ENCODE measurements at places on chromosomes 4 and X.

- no peak for DNase-seq
These were observed 245.2 kb upstream of the CENPE start for GRCh38 chr4:103443324-103443723.

DNA sequence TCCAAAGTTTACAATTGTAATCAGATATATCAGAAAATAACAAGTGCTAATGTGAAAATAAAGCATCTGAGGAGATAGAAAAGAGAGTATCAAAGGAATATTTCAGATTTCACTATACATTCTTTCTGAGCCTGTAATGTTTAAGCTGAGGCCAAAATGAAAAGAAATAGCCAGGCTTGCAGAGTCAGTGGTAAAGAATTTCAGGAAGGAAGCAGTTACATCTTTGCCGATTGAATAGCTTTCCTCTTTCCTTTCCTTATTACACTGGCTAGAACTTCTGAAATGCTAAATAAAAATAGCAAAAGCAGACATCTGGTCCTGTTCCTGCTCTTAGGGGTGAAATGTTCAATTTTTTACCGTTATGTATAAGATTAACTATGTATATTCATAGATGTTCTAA lies 1441.6 kb upstream of the PCDH7 start:
- no peak for DNase-seq

DNA sequence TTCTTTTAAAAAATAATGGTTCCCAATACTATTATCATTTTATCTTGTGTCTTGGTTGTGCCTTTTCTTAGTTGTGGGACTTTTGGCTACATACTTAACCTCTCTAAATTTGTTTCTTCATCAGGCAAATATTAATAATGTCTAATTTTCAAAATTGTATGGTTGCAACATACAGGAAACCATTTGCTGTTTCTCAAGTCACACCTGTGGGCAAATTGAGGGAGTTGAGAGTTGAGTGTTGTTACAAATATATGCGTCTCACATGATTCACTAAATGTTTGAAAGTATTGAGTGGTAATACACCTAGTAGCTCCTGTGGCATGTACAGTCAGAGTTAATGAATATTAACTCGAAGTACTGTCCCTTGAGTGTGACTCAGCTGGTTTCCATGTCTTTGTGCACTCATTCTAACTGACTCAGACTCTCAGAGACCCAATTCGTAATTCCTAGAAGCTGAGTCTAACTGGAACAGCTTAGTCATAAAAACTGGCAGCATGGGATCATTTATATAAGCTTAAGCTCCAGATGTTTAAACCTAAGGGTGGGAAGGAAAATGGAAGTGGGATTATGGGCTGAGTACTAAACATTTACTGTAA lies 802.4 kb downstream of the TRIML1 start:
- DNase-seq: no peak

GRCh38 chrX:46599051-46599560 lies 25.5 kb downstream of the CHST7 start:
- DNase-seq: no peak

- DNase-seq: no peak
These were observed 36.1 kb downstream of the PHOX2B start for GRCh38 chr4:41712425-41712824.

- DNase-seq: no peak
These were observed 78.2 kb downstream of the GLRA2 start for GRCh38 chrX:14607446-14607985.

- DNase-seq: no peak
These were observed 308.6 kb downstream of the FAM47B start for GRCh38 chrX:35251226-35251625.

GRCh38 chr4:31741326-31741725 lies 1021.2 kb downstream of the PCDH7 start:
- no peak for DNase-seq

DNA sequence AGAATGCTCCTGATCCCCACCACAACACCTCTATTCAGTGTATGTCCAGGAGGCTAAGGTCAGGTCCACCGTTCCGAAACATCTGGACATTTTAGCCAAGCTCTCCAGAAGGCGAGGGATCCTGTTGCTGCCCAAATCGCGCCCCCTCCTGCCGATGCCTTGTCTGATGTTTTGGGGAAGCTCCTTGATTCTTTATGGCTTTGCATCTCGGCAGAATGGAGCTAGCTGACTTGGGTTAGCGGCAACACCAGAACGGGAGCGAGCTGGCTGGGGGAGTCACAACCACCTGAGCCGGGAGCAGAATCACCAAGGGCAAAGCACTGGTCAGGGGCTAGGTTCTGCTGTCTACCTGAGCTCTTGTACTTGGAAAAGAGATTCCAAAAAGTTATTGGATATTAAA lies 6.6 kb upstream of the POU3F4 start:
- DNase-seq: no peak

- DNase-seq: no peak
These were observed 36.3 kb downstream of the GPR143 start for GRCh38 chrX:9729171-9729885.

DNA sequence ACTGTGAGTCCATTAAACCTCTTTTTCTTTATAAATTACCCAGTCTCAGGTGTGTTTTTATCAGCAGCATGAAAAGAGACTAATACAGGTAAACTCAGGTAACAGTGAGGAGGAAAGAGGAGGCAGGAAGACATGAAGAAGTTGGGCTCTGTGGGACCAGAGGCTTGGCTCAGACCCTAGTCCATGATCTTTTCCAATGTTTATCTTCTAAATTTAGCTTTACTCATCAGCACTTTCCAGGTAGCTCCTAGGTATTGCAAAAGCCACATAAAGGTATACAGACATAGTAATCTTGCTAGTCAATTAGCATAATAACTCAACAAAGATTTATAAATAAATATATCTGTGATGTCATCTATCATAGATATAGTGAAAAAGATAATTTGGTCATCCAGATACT lies 11.2 kb upstream of the FRYL start:
- no peak for DNase-seq

- DNase-seq: no peak
These were observed 155.6 kb upstream of the PACRGL start for GRCh38 chr4:20544645-20545044.

DNA sequence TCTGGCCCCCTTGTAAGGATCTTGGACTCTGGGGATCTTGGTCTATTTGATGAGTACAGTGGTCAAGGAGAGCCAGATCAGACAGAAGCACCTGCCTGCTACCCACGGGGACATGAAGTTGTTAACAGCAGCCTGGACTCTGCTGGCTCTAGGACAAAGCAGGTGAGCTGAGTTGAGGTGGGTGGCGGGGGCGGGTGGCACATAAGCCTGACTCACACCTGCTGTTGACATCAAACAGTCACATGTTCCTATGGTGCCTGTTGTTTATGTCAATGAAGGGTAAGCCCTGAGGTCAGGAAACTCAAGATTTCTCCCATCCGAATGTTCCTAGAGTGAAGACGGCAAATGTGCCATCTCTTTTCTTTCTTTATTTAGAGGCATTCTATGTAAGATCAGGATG lies 50.1 kb upstream of the CLNK start:
- DNase-seq: no peak

DNA sequence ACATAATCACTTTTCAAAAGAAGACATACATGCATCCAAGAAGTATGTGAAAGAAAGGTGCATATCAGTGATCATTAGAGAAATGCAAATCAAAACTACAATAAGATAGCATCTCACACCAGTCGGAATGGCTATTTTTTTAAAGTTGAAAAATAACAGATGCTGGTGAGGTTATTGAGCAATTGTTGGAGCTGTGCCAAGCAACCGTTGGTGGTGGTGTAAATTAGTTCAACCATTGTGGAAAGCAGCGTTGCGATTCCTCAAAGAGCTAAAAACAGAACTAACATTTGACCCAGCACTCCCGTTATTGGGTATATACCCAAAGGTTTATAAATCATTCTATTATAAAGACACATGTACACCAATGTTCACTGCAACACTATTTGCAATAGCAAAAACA lies 14.2 kb downstream of the COX7B2 start:
- DNase-seq: no peak

- no peak for DNase-seq
These were observed 11.3 kb downstream of the MAGEA1 start for GRCh38 chrX:153190381-153190780.

- DNase-seq: no peak
These were observed 10.0 kb upstream of the S100G start for GRCh38 chrX:16639966-16640365.

DNA sequence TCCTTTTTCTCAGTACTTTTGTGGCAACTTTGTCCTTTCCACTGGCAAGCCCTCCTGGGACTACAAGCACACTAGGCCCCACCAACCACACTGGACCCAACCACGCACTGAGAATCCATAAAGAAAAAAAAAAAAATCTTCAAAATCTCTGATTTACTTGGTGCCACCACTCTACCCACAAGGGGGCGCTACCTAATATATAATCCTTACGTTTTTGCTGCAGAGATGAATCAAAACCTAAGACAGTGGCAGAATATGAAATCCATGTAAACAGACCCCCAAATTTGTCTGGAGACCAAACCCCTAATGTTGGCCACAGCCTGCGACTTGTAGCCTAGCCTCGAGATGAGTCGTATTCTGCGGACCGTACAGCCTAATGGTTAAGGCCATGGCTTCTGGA lies 63.5 kb upstream of the ARHGAP36 start:
- DNase-seq: no peak

- DNase-seq: no peak
These were observed 1387.2 kb downstream of the STIM2 start for GRCh38 chr4:28247805-28248204.

DNA sequence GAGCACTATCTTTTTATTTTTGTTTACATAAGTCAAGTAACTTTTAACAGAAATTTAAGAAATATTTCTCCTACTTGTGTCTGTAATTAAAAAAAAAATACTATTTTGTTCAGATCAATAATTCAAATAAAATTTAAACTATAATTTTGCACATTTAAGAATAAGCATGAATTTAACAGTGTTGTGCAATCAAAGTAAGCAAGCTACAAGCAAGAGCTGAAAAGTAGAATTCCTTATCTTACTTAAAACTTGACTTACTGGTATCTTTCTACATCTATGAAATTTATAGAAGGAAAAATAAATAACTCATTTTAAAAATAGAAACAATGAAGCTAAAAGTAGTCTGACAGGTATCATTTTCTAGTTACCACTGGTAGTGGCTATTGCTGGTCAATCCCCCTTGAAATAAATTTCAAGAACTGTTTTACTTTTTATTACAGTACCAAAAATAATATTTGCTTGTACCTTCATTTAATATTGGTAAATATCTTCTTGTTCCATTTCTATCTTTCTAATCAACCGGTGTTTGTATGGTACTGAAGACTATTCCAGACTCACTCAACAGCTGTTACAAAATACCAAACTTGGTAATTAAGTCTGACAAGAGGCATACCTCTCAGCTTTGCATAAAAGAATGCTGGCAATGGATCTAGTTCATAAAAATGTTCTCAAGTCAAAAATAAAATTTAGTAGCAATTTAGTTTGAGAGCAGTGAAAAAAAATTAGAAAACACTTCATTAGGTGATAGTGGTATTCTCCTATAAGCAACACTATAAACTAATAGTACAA lies 62.2 kb downstream of the NOCT start:
- no peak for DNase-seq

DNA sequence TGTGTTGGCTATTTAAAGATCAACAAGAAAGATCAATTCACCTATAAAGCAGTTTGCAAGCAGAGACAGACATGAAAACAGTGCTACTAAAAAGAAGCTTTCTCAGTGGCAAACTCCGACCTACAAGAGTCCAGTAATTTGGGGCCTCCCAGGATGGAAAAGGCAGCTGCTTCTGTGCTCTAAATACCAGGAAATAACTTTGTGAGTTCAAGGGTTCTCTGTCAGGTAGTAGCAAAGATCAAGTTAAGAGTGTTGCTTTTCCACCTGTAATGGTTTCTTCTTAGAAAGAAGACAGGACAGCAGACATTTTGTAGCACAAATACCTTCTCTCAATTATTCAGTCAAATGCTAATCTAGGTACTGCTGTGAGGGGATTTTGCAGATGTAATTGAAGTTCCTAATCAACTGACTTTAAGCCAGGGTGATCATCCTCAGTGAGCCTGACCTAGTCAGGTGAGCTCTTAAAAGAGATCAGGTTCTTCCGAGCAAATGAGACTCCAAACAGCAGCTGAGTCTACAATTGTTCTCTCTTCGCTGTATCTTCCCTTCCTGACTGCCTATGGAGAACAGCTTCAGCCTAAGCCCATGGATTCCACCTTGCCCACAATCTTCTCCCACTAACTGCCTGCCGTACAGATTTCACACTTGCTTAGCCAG lies 13.5 kb downstream of the ANKRD17 start:
- DNase-seq: no peak

DNA sequence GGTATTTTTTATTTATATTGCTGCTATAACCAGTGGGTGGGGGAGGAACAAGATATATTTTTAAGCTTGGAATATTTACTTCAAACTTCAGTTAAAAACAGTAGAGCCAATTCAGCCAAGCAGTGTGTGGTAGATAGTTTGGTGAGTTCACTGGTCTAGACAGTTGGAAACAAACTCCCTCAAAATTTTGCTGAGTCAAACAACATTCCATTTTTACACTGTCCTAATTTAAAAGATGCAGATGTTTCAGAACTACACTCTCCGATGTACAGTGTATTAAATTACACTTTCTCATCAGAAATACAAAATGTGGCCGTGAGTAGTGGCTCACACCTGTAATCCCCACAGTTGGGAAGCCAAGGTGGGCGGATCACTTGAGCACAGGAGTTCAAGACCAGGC lies 23.3 kb downstream of the PRKX start:
- no peak for DNase-seq

GRCh38 chr4:94480362-94480951 lies 28.7 kb downstream of the PDLIM5 start:
- DNase-seq: no peak

DNA sequence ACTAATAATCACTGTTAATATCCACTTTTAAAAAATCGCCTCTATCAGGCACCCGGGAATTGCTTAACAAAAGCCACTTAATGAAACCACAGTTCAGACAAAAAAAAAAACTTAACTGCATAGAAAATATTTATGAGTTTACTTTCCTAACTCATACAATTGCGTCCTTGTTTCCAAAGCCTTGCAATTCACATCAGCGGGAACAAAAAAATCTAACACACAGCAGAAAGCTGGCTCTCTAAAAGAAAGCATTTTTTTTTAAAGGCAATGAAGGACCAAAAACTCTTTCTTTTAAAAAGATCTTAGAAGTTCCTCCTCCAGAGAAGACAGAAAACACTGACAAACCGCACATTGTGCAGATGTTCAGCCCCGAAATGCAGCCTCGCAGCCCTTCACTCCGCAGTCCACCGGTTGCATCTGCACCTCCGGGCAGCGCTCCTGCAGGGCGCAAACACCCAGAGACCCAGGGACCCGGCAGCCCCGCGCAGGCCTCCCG lies 812 bp downstream of the FAT1 start:
- no peak for DNase-seq

DNA sequence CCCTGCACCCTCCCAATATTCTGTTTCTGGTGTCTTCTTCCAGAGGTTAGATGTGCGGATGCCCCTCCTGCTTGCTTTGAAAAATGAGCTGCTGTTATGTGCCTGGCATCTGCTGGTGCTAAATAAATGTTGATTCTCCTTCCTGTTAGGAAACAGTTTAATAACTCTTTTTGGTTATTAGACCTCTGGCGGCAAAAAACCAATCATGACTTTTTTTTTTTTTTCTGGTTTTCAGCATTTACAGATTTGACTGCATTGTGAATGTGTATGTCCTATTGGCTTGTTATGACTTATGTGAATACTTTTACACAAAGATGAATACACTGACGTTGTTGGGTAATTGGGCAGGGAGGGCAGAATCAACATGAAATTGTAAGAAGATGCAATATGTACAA lies 13.6 kb upstream of the TMEM156 start:
- no peak for DNase-seq

All from activated T-cell treated with anti-CD3 and anti-CD28 coated beads, Interleukin-2, amount 50 U/mL, for 1 hour (primary cell).